Activated B cell treated with CpG ODN at 0.5 μM for 24 hours (primary cell): ENCODE measurements at places on chromosomes 5 and 9. TPM values are rescaled to one million over a fixed set of nuclear protein-coding genes. Genes with fewer than 3 reads are reported as not detected.

DNA sequence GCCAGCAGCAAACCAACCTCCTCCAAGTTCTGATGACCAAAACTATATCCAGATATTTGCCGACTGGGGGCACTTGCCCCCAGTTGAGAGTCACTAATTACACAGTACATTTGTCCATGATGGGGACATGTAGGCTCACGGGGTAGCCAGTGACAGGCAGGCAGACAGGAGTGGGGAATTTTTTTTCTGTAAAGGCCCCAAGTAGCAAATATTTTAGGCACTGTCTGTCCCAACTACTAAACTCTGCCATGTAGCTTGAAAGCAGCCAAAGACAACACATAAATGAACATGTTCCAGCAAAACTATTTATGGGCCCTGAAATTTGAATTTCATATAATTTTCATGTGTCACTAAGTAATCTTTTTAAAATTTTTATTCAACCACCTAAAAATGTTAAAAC is 80.7 kb downstream of the GRIA1 start:
- H3K36me3 ChIP-seq: no peaks in the 10 kb centered on the region
- H3K4me1 ChIP-seq: no peaks in the 10 kb centered on the region
- H3K27me3 ChIP-seq: no peaks in the 10 kb centered on the region
- no peak overlapping the region for H3K4me3 ChIP-seq

GRCh38 chr9:121353241-121354061 is 16.6 kb downstream of the STOM start:
- peaks cover 11% of the 10 kb centered on the region for H3K36me3 ChIP-seq
- H3K4me3 ChIP-seq: no peak overlapping the region
- no peak for DNase-seq
- H3K4me1 ChIP-seq: peaks cover 8% of the 10 kb centered on the region

C9 gene
- total RNA-seq: not detected in 2 replicates

DNA sequence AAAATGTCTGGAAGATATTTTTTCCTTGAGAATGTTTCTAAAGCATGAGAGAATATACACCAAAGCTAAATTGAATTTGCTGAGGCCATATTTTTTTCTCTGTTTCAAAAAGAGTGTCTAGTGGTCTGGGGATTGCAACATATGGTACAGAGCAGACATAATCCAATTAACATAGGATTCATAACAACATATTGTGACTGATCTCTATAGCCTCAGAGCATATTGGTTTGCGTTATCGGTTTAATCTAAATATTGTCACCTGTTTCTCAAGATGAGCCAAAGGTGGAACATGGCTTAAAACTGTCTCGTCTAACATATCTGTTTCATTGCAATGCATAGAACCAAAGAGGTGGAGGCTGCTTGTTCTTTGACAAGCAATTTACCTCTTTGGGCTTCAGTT is 3.9 kb downstream of the PPP3R2 start:
- H3K4me3 ChIP-seq: no peak overlapping the region
- peaks cover 4% of the 10 kb centered on the region for H3K27me3 ChIP-seq
- no peaks in the 10 kb centered on the region for H3K36me3 ChIP-seq
- no peak for DNase-seq
- H3K4me1 ChIP-seq: no peaks in the 10 kb centered on the region
- no peak overlapping the region for H3K27ac ChIP-seq

ELOVL7 gene
- 0.32 and 0.69 TPM in 2 replicates for total RNA-seq

DNA sequence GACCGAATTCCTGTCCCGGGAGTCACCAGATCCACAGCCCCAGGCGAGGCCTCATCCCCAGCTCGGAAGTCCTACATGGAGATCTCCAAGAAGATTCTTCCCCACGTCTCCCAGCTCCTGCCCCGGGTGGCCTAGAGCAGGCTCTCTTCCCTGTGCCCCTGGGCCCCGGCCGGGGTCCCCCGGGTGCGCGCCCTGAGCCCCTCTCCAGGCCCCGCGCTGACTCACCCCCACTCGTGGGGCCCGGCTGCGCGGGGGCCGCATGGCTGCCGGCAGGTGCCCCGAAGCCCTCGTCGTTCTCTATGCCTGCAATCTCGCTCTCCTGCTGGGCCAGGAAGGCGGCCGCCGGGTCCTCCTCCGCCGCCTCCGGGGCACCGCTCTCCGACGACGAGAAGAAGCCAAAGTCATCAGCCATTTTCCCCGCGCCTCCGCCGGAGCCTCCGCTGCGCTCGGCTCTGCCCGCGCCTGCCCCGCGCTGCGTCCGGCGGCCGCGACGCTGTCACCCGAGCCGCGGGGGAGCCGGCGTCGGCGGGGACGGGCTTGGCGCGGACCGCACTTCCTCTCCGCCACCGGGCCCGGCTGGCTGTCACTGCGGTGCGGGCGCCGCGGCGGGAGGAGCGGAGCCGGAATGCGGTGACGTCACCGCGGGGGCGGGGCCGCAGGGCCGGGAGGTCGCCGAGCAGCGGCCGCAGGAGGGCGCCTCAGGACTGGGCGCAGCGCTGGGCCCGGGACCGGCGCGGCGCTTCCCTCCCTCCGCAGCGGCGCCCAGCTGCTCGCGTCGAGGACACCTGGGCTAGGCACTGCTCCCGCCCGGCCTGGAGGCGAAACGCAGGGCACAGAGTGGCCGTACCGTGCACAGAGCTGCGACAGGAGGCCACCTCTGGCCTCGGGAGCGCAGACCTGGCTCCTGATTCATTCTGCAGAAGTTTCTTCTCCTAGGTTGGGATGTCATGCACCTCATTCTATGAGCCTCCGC is at the start of gene CLTB:
TSS of gene CLTB (minus strand) at position 588 of the 973 bp plus-strand sequence. CDS start at position 412, 176 bp downstream.
- peaks cover 2% of the 10 kb centered on the region for H3K36me3 ChIP-seq
- peak within 1 kb of the TSS; percentile 80 for H3K4me3 ChIP-seq
- peaks cover 26% of the 10 kb centered on the region for H3K4me1 ChIP-seq

SLC36A3 gene
- total RNA-seq: not detected in 2 replicates

CYLC2 gene
- not detected in 2 replicates for total RNA-seq

NOXA1 gene
- total RNA-seq: 2.6 and 3.9 TPM in 2 replicates

DNA sequence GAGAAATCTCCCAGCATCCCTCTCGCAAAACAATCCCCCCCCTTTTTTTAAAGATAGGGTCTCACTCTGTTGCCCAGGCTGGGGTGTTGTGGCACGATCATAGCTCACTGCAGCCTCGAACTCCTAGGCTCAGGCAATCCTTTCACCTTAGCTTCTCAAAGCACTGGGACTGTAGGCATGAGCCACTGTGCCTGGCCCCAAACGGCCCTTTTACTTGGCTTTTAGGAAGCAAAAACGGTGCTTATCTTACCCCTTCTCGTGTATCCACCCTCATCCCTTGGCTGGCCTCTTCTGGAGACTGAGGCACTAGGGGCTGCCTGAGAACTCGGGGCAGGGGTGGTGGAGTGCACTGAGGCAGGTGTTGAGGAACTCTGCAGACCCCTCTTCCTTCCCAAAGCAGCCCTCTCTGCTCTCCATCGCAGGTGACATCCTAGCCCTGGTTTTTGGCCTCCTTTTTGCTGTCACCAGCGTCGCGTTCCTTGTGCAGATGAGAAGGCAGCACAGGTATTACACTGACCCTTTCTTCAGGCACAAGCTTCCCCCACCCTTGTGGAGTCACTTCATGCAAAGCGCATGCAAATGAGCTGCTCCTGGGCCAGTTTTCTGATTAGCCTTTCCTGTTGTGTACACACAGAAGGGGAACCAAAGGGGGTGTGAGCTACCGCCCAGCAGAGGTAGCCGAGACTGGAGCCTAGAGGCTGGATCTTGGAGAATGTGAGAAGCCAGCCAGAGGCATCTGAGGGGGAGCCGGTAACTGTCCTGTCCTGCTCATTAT is 6.8 kb downstream of the CA9 start:
- peak overlapping the region; percentile 33 for H3K4me3 ChIP-seq
- no peak for DNase-seq
- H3K36me3 ChIP-seq: no peaks in the 10 kb centered on the region
- H3K27ac ChIP-seq: peak overlapping the region; percentile 46
- H3K4me1 ChIP-seq: peaks cover 28% of the 10 kb centered on the region

DNA sequence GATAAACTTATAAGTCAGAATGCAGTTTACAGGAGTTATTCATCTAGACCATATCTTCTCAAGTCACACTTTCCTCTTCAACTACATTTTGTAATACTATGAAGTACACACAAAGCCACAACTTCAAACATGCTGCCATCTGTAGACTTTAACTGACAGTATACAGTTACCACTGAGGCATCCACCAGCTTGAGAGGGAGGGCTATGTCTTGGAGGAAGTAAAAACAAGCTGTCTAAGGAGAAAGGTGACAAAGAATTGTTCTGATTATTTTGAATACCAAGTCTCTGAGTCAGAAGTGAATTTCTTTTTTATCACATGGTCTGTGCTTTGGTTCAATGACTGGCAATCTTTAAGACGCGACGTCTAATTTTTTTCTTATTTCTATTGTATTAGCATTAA is 97.6 kb upstream of the CDH10 start:
- no peaks in the 10 kb centered on the region for H3K27me3 ChIP-seq
- DNase-seq: no peak
- no peak overlapping the region for H3K27ac ChIP-seq
- no peaks in the 10 kb centered on the region for H3K36me3 ChIP-seq
- no peak overlapping the region for H3K4me3 ChIP-seq

WDR55 gene
- total RNA-seq: 33.8 and 36.9 TPM in 2 replicates

GRCh38 chr9:95635986-95636671 is 119.4 kb upstream of the PTCH1 start:
- H3K4me1 ChIP-seq: no peaks in the 10 kb centered on the region
- DNase-seq: no peak
- H3K4me3 ChIP-seq: no peak overlapping the region
- H3K27me3 ChIP-seq: peaks cover 26% of the 10 kb centered on the region
